ENCODE measurements at places on chromosomes 7 and 10.

- no peak for DNase-seq
Observed at GRCh38 chr7:50226145-50226544, 78.4 kb upstream of the IKZF1 start.

- DNase-seq = no peak
Observed at GRCh38 chr7:131100357-131101054, 227.2 kb upstream of the MKLN1 start.

GRCh38 chr10:13139150-13139549 is 22.2 kb upstream of the MCM10 start:
- no peak for DNase-seq

GRCh38 chr10:45425621-45426563 is 51.9 kb downstream of the ALOX5 start:
- DNase-seq = no peak

- DNase-seq = no peak
Observed at GRCh38 chr10:1369665-1370064, 313.5 kb downstream of the WDR37 start.

GRCh38 chr7:76151932-76152331 is 49.8 kb upstream of the SRRM3 start:
- DNase-seq = no peak

GRCh38 chr10:102403115-102403514 is 7.6 kb downstream of the NFKB2 start:
- DNase-seq = no peak

- no peak for DNase-seq
Observed at GRCh38 chr7:22292531-22292930, 64.4 kb downstream of the RAPGEF5 start.

DNA sequence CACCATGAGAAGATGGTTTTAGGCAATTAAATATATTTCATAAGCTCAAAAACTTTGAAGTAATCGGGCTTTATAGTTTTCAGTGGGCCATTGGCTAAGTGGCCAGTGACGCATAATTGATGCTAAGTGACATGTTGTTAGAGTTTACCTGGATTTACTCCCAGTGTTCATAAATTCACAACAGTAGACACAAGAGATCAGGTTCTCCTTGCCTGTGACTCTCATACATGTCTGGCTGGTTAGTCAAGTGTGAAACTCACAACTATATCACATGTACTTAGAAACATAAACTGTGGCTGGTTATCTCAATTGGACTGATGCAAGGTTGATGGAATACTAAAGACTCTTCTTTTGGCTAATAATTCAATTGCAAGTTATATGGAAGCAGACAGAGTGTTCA is 26.2 kb downstream of the ASB15 start:
- no peak for DNase-seq

DNA sequence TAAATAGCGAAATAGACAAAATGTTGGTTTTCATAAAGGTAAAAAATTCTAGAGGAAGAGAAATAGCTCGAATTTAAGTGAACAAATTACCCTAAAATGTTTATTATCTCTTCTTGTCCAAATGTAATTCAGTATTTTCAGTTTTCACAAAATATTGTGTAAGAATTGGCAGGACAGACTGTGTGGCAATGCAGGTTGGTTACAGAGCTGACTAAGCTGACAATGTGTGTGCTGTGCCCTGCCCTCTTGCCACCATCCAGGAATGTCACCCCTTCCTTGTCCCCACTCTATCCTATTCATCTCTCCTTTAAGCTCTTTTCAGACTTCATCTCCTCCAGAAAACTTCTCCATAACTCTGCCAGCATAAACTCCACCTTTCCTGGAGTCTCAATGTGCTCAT is 46.1 kb downstream of the COL28A1 start:
- no peak for DNase-seq

DNA sequence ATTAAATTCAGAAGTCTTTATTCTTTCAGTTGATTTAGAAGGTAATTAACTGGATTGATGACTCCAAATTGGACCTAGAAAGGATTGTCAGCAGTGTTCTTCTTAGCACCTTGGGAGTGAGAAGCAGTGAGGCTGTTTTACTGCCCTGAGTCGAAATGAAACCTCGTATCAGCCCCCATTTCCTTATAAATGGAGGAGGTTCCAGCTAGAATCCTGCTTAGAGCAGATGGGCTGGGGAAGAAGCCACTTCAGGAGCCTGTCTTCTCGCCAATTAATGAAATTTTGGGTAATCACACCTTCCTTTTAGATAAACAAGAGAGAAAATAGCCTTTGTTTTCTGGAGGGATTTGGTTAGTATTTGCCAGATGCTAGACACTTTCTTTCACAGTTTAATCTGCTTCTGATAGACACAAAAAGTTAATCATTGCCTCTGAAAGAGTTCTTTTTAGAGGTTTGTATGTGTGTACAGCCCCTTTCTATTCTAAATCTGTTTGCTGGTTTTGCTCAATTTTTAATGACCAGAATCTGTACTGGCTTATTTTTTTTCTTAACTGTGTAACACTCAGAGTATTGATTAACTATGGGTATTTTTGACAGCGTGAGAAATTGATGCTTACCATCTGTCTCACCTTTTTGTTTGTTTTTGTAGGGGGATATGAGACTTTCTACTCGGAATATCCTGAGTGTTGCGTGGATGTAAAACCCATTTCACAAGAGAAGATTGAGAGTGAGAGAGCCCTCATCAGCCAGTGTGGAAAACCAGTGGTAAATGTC is 4.6 kb downstream of the DUSP5 start:
- no peak for DNase-seq

- DNase-seq = no peak
Observed at GRCh38 chr7:98387131-98387530, 13.8 kb downstream of the BAIAP2L1 start.

GRCh38 chr10:31745612-31746376 is 182.8 kb downstream of the ARHGAP12 start:
- peak; percentile 44 for DNase-seq

DNA sequence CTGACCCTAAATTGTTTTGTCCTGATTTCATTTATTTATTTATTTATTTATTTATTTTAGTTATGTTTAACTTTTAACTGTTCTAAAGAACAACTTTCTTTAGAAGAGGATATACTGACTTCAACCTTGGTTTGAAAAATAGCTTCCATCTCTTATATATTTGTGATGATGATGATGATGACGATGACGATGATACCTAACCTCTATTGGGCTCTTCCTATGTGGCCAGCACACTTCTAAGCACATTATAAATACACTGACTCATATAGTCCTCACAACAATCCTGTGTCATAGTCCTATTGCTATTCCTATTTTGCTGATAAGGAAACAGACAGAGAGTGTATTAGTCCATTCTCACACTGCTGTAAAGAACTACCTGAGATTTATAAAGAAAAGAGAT is 162.9 kb upstream of the KIAA1217 start:
- DNase-seq = no peak

GRCh38 chr7:34928052-34928451 is 109.2 kb downstream of the DPY19L1 start:
- peak; percentile 26 for DNase-seq

GRCh38 chr10:71613261-71613777 is 106.3 kb downstream of the C10orf105 start:
- no peak for DNase-seq

DNA sequence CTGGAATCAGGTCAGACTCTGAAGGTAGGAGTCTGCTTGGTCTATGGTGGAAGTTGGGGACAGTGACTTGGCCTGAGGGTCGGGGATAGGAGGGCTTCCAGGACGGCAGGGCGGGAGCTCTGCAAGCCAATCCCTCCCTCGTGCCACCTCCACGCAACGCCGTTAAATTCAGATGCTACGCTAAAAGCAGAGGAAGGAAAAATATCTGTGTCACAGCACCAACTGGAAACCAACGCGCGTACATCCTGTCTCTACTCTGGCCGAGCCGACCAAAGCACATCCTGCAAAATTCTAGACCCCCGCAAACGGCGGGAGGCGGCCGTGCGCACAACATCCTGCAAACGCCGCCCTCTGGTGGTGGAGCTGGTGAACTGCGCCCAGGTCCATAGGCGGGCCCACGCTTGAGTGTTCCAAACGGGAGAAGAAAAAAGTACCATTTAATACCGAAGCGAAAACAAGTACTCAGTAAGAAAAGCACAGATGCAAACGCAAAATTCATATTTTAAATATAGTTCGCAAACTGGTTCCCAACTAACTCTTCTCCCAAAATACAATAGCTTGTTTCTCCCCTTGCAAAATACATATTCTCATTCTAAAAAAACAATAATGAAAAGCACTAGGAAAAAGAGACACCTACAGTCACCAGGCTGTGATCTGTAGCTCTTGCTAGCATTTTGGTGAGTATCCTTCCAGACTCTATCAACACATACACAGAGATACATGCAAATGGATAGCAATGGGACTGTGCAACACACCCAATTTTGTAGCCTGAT is 45.7 kb upstream of the HSPA12A start:
- peak; percentile 54 for DNase-seq

DNA sequence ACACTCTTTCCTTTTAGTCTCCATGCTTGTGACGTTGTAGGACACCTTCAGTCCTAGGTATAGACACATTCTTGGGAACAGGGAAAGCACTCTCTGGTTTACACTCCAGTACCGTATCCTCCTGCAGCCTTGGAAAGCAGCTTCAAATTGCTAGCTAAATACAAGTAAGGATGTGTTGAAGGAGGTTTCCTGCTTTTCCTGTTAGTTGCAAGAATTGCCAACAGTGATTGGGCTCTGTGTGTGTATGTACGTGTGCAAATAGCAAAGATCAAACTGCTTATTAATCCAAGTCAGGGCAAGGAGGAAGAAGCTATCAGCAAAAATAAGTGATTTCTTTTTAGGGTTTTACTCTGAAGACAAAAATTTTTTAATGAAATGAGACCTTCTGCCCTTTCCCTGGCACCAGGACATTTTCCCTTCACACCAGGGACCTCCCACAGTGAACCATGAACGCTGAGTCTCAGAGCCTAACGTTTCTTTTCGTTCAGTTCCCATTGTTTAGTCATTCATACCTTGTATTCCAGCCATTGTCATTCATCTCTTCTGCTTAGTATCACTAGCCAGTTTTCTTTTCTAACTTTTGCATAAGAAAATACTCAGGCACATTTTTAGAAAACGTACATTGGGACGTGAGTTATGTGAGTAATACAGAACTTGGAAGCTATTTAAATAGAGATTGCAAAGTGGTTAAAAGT is 36.9 kb upstream of the AUTS2 start:
- no peak for DNase-seq

GRCh38 chr10:119657725-119658124 is 6.5 kb downstream of the BAG3 start:
- DNase-seq = no peak

GRCh38 chr7:106417273-106417902 is 132.6 kb upstream of the NAMPT start:
- DNase-seq = no peak

DNA sequence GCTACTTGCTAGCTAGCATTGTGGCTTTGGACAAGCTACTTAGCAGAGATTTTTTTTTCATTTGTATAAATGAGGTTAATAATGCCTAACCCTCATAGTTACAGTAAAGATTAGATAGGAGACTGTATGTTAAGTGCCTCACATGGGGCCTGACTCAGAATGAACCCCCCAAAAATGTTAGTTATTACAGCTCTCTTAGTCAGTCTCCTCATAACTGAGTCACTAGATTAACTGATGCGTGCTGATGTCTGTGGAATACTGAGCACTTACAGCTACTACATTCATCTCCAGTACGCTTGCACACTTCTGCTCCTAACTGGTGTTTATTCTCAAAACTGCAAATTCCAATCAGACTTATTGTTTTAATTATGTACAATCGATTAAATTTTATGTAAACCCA is 315.3 kb downstream of the SNX13 start:
- DNase-seq = no peak

DNA sequence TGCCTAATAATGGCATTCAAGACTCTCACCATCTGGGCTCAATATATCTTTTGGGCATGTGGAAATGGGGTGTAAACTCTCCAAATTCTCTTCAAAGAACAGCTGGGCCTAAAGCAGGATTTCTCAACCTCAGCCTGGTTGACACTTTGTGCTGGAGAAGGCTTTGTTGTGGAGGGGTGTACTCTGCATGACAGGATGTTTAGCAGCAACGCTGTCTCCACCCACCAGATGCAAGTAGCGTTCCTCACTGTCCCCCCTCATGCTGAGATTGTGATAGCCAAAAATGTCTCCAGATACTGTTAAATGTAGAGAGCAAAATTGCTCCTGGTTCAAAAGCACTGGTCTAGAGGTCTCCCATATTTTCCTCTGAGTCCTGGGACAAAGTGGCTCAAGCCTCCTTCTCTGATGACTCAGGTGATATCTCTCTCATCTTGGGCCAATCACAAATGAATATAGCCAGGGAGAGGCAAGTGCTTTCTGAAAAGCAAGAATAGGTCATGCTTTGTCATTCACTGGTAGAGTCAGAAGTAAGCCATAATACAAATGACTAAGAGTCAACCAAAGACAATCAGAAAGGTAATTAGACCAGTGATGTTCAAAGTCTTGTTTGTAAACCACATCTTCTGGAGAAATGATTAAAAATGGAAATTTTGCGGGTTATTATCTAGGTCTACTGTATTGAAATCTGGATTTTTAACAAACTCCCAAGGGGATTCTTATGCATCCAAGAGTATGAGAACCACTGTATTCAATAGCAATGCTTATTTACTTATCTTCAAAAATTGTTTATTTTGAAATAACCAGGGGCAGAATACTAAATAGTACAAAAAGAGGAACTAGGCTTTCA is 330.8 kb downstream of the PTEN start:
- peak; percentile 3 for DNase-seq

DNA sequence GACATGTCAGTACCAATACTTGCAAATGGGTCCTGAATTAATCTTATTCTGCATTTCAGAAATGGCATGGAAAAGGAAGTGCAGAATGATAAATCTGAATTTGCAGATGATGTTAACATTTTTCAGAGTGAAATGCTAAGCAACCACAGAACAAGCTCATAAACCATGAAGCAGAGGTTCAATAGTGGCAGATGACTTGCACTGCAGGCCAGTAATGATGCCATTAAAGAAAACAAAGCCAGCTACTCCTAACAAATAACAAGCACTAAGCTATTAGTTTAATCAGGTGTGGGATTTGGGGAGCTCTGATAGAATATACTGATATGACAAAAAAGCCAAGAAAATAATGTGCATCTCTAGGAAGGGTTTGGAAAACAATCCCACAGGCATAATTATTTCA is 85.4 kb downstream of the FAM13C start:
- no peak for DNase-seq

GRCh38 chr7:131921016-131921415 is 364.6 kb upstream of the PODXL start:
- DNase-seq = no peak

- DNase-seq = no peak
Observed at GRCh38 chr7:53426145-53426750, 390.8 kb downstream of the POM121L12 start.
